ENCODE measurements at places on chromosomes 11 and 22.

DNA sequence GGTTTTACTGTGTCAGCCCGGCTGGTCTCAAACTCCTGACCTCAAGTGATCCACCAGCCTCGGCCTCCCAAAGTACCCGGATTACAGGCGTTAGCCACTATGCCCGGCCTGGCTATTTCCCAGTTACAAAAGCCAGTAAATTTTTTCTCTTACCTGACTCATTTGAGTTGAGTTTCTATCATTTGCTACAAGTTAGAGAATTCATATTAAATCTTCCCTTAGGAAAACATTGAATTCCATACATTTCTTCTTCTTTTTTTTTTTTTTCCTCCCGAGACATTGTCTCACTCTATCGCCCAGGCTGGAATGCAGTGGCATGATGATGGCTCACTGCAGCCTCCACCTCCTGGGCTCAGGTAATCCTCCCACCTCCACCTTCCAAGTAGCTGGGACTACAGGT is 26.0 kb downstream of the CHEK2 start:
- no peak for DNase-seq

- peak; percentile 99 for DNase-seq
Observed at GRCh38 chr11:27281740-27282590, 81.0 kb downstream of the CCDC34 start.

GRCh38 chr11:119145551-119145950 is 3.3 kb upstream of the ABCG4 start:
- no peak for DNase-seq

GRCh38 chr11:10688401-10688800 is 5.2 kb downstream of the IRAG1 start:
- DNase-seq = no peak

DNA sequence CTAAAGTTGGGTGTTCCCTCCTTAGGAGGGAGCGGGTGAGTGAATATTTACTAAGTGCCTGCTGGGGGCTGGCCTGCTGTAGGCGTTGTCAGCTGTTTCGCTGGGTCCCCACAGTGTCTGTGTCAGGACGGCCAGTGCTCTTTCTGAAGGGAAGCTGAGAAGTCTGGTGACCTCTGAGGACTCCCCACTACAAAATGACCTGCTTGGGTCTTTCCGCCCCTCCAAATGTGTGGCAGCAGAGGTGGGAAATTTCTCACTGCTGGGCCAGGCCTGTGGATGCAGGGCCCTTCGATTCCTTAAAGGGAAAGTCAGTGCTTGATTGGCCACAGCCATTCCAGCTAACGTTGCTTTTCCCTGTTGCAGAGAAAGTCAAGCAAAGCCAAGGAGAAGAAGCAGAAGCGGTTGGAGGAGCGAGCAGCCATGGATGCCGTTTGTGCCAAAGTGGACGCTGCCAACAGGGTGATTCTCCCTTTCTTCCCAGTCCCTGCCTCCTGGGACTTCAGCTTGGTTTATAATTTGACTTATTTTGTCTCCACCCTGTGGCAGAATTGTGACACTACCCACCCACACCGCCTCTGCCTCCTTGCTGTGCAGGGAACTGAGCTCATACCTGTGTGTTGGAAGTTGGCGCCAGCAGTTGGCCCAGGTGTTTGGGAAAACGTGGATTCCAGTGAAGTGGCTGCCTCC is 6.8 kb downstream of the NAA40 start:
- no peak for DNase-seq

DNA sequence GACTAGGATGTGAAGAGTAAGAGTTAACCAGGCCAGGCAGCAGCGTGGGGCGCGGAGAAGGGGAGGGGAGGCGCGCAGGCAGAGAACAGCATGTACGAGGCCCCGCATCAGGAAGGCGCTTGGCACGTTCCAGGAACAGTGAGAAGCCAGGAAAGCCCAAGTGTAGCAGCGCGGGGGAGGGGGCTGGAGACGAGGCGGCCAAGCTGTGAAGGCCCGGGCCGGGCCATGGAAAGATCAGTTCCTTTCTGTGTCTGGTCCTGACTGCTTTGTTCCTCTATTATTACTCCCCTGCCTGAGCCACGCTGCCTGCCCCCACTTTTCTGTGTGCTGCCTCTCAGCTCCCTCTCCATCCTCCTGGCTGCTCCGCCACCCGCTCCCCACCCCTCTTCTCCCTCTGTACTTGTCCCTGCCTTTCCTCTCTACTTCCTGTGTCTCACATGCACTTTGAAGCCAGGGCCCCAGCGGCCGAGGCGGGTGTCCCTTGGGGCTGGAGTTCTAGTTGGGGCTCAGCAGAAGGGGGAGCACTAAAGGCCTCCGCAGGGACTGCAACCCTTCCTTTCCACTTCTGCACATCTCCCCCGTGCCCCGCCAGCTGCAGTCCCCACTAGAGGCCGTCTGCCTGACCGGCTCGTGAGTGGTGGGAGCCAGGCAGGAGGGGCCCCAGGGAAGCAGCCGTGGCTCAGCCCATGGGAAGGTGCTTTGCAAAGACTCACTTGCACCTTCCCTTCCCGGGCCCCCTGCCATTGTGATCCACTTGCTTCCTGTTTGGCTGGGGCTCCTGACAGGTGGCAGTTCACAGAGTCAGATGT is 63.7 kb downstream of the PRDM11 start:
- DNase-seq = no peak

GRCh38 chr11:58446294-58446693 is 4.3 kb upstream of the OR5B12 start:
- no peak for DNase-seq

DNA sequence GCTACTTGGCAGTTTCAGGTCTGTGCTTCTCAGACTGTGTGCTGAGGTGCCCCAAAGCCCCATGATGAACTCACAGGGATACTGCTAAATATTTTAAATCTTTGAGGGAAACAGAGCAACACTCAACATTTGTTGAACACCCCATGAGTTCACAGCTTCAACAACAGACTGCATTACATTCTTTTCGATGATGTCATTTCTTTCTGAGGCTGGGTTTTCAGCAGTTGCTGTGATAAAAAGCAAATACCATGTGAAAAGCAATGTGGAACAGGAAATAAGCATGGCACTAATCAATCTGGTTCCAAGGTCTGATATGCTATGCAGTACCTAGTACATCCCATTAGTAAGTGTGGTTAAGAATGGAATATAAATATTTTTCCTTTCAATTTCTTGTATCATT is 82.7 kb downstream of the RPL27A start:
- no peak for DNase-seq

DNA sequence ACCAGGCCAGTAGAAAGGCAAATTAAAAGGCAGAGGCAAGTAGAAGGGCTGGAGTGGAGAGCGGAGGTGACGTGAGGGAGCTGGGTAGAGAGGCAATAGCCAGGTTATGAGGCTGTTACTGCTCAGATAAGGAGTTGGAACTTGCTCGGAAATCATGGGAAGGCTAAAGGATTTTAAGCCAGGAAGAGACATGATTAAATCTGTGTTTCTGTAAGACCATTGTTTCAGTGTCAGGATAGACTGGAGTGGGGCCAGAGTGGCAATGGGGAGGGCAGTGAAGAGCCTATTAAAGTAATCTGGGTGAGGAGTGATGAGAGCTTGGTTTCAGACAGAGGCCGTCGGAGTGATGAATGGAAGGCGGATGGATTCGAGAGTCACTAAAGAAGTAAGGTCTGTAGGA is 39.0 kb downstream of the GRAMD1B start:
- no peak for DNase-seq

DNA sequence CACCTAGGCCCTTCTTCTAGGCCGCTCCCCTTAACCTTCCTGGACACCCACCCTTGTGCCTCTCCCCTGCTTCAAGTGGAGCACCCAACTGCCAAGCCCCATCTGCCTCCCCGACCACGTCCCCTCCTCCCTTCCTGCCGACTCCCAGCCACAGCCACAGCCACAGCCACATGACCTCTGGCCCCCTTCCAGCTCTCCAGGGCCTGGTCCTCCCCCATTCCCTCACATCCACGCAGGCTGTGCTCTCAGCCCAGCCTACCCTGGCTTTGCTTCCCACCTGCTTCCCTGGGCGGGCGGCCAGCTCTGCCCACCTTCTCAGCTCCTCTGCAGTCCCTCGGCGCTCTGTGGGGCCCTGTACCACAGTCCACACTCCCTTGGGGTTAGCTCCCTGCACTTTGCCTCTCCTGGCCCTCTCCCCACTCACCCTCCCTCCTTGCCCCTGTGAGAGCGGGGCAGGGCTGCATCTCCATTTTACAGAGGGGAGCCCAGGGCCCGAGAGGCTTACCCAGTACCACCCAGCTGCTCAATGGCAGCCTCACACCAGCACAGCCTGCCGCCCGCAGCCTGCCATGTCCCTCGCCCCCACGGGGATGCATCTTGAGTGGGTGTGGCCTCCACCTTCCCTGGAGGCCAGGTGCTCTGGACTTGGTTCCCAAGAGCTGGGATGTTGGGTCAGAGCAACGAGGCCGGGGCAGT is 20.3 kb downstream of the PARVG start:
- no peak for DNase-seq

GRCh38 chr22:42905217-42905616 is 48.1 kb upstream of the ARFGAP3 start:
- no peak for DNase-seq

DNA sequence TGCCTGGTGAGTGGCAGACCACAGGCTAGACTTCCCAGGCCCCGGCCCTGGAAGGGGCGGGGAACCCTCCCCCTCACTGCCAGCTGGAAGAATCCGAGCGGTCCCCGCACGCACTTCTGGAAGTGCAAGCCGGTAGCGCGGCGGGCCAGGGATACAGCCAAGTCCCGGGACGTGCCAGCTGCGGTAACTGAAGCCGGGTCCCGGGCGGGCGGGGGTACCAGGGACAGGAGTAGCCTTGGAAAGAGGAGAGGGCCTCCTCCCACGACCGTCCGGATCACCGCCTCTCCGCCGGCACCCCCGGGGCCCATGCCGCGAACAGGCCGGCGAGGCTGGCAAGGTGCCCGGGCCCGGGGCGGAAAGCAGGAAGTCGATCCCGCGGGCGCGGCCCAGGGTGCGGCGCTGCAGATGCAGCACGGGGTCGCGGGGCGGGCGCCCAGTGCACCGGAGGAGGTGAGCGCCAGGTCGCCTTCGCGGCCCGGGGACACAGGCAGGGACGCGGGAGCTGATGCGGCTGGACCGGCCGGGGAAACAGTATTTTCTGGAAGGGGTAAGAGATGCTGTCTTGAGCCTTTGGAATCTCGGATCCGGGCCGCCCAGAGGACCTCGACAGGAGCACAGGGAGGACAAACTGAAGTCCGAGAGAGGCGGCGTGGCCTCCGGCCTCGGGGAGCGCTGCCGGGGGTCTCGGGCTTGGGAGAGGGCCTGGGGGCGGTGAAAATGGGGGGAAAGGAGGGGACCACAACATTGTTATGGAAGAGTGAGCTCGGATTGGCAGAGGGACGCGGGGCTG is 783 bp upstream of the SLC35C1 start:
- no peak for DNase-seq

GRCh38 chr11:29629286-29629685 is 387.5 kb downstream of the KCNA4 start:
- DNase-seq = no peak

DNA sequence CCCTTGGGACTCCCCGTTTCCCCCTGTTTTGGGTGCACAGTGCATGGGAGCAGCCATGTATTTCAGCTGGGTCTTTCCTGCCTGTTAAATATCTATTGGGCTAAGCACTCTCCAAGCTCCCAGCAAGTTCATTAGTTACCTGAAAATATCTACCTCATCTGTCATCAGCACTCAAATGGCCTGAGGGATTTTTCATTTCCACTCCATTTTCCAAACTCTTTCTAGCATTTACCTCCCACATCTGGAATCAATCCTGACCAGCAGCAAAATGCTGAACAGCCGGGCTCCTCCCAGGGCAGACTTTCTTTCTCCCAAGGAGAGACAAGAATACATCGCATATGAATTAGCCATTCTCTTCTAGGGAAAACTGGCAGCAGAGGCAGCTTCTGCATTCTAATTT is 273.5 kb upstream of the MPPED2 start:
- DNase-seq = no peak

DNA sequence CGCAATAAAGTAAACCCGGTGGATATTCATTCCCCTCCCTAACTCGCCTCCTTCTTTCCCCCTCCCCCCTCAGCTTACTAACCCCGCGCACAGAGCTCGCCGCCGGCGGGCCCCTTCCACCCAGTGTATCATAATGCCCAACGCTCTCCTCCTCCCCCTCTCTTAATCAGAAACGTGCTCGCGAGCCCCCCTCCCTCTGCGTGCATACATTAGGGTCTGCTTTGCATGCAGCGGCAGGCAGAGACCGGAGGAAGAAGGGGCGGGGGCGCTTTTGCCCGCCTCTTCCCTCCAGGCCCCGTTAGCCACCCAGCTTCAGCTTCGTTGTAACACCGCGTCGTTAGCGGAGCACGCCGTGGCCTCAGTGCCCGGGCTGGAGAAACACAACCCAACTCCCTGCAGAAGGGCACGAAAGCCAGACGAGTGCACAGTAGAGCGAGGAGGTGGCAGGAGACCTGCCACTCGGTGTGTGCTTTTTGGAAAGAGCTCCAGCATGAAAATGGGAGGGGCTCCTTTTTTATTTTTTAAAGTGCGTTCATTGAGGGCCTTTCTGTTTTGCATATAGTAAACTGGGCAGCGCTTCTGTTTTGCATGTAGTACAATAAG is 901 bp upstream of the KMT2A start:
- DNase-seq = no peak

- no peak for DNase-seq
Observed at GRCh38 chr22:47066616-47066905, 304.1 kb downstream of the TBC1D22A start.

GRCh38 chr11:77660947-77661346 is 23.4 kb upstream of the CLNS1A start:
- DNase-seq = no peak

- DNase-seq = no peak
Observed at GRCh38 chr11:81825346-81825745, 908.3 kb downstream of the FAM181B start.

DNA sequence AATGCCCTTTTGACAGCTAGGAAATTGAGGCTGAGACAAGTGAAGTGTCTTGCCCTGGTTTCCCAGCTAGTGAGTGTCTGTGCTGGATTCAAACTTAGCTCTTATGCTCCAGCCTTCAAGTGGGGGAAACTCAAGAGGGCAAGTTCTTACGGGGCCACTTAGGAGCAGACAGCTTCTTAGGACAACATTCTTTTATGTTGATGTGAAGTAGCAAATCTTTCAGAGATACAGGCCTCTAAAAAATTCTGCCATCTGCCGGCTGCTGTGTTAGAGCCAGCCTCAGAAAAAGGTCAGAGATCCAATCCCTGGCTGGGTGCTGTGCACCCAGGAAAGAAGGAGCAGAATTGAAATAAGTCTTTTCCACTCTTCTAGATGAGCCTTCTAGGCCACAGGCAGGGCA is 26.6 kb downstream of the TIMP3 start:
- DNase-seq = no peak

DNA sequence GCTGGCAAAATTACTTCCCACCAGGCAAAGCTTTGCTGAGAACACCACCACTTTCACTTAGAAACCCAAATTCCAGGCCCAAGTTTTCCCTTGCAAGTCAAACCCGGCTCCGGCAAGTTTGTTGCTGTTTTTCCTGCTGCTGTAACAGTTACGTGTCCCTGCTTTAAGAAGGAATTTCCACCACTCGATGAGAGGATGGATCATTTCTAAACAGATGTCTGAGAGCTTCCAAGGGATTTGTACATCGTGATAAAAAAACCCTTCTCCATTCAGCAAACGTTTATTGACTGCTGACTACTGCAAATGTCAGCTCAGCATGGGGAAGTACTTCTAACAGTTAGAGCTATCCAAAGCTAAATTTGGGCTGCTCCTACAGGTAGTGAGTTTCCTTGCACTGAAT is 19.7 kb downstream of the P2RX3 start:
- DNase-seq = no peak

GRCh38 chr22:35660291-35661127 is 12.3 kb downstream of the APOL6 start:
- no peak for DNase-seq
